ENCODE measurements at places on chromosomes 11 and 22.
A peak's percentile ranks its signal among the peaks of the same experiment; 100 is the strongest.

GRCh38 chr11:62856333-62856895 is 17.0 kb upstream of the WDR74 start:
- no peaks in the 10 kb centered on the region for H3K27me3 ChIP-seq
- H3K4me1 ChIP-seq = peaks cover 8% of the 10 kb centered on the region
- H3K36me3 ChIP-seq = peaks cover 9% of the 10 kb centered on the region
- peak overlapping the region; percentile 69 for H3K4me3 ChIP-seq
- peak overlapping the region; percentile 11 for H3K27ac ChIP-seq

DNA sequence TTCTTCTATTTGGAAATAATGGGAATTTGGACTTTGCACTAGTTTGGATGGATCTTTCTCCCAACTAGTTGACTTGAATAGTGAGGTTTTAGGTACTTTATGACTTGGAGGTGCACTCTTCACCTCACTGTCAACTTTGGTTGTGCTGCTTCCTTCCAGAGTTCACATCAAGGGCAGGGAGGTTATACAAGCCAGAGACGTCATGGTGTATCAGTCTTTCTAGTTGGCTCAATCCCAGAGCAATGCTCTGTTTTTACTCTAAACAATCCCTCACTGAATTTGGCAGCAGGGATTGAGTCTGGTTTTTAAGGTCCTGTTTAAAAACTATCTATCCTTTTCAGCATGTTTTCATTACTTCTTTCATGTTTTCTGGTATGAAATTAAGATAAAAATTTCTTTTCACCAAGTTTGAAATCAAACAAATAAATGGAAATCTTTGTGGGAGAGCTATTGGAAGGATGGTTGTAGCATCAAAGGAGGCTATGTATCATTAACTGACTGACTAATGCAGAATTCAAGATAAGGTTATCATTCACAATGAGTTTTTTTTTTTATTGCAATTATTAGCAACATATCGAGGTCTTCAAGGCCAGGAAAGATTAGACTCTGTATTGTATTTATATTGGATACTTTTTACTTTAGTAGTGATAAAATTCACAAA is 28.0 kb upstream of the ZBED5 start:
- no peaks in the 10 kb centered on the region for H3K36me3 ChIP-seq
- no peak overlapping the region for H3K27ac ChIP-seq
- H3K4me3 ChIP-seq = no peak overlapping the region

GRCh38 chr11:9148035-9148434 is 56.6 kb upstream of the SCUBE2 start:
- H3K4me3 ChIP-seq = no peak overlapping the region
- no peaks in the 10 kb centered on the region for H3K27me3 ChIP-seq
- H3K36me3 ChIP-seq = peaks cover 91% of the 10 kb centered on the region
- peaks cover 2% of the 10 kb centered on the region for H3K4me1 ChIP-seq
- no peak overlapping the region for H3K27ac ChIP-seq

DNA sequence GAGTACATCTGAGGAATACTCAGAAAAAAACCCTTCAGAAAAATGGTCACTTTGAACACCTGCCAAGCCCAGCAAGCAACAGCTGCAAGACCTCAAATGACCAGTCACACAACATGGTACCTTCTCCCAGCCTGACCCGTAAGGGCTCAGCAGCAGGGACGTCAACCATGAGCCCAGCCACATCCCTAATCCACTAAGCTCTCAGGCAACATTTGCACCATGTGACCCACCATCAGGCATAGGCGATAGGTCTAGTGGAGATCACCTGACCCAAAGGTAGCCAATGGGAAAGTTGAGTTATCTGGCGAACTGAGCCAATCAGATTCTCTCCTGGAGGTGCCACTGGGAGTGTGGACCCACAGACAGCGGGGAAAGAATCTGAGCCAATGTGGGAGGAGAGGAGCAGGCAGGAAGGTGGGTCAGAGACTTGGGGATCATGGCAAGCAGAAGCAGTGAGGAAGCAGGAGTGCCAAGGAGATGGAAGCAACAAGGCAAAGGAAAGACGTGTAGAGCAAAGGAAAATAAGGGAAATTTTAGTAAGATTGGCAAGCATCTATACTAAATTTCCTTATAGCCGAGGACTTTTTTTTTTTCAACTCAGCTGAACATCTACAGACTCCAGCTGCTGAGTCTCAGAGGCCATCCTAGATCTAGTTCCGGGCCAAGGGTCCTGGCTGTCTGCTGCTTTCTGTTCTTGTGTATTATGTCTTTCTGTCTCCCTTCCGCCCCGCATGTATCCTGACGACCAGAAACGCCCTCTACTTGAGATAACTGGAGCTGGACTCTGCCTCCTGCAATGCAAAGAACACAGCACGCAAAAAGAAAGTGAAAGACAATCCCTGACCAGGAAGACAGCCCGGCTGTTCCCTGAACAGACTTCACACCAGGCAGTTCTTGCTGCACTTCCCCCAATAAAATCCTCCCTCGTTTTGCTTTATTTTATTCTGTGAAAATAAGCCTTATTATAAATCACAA is 11.0 kb upstream of the PLAAT2 start:
- no peaks in the 10 kb centered on the region for H3K36me3 ChIP-seq
- H3K4me3 ChIP-seq = no peak overlapping the region
- H3K27me3 ChIP-seq = no peaks in the 10 kb centered on the region
- H3K4me1 ChIP-seq = no peaks in the 10 kb centered on the region

GRCh38 chr11:114073007-114073827 is 13.7 kb downstream of the ZBTB16 start:
- peaks cover 51% of the 10 kb centered on the region for H3K27me3 ChIP-seq
- no peaks in the 10 kb centered on the region for H3K4me1 ChIP-seq
- no peak overlapping the region for H3K4me3 ChIP-seq
- no peak for DNase-seq
- H3K27ac ChIP-seq = no peak overlapping the region

- peaks cover 2% of the 10 kb centered on the region for H3K4me1 ChIP-seq
- H3K4me3 ChIP-seq = peak overlapping the region; percentile 93
- no peaks in the 10 kb centered on the region for H3K36me3 ChIP-seq
- no peaks in the 10 kb centered on the region for H3K27me3 ChIP-seq
Measured at GRCh38 chr11:11841116-11841722, 553 bp upstream of the USP47 start.

DNA sequence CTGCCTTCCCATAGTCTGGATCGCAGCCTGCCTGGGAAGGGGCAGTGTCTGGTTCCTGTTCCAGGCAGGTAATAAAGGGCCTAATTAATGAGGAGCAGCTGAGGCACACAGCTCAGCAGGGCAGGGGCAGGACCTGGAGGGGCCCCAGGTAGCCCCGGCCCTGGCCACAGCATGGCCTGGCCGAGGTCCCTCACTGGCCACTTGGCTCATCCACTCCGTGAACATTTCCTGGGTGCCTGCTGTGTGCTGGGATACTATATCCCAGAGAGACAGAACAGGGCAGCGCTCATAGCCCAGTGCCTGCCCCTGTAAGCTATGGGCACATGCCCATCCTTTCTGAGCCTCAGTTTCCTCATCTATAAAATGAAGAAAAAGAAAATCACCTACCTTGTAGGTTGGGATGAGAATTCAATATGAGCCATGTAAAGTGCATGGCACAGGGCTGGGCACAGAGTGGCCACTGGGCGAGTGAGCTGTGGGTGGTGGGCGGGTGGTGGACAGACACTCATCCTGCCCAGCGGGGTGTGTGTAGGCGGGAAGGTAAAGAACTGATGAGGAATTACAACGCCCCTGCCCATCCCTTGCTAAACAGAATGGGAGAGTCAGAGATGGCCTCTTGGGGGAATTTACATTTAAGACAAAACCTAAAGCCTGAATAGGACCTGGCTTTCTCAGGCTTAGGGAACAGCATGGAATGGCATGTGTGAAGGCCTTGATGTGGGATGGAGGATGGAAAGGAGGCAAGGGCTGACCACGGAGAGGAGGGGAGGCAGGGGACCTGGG is 9.2 kb downstream of the MYRF start:
- no peak overlapping the region for H3K27ac ChIP-seq
- no peak overlapping the region for H3K4me3 ChIP-seq
- DNase-seq = no peak
- H3K27me3 ChIP-seq = no peaks in the 10 kb centered on the region
- H3K36me3 ChIP-seq = peaks cover 15% of the 10 kb centered on the region

DNA sequence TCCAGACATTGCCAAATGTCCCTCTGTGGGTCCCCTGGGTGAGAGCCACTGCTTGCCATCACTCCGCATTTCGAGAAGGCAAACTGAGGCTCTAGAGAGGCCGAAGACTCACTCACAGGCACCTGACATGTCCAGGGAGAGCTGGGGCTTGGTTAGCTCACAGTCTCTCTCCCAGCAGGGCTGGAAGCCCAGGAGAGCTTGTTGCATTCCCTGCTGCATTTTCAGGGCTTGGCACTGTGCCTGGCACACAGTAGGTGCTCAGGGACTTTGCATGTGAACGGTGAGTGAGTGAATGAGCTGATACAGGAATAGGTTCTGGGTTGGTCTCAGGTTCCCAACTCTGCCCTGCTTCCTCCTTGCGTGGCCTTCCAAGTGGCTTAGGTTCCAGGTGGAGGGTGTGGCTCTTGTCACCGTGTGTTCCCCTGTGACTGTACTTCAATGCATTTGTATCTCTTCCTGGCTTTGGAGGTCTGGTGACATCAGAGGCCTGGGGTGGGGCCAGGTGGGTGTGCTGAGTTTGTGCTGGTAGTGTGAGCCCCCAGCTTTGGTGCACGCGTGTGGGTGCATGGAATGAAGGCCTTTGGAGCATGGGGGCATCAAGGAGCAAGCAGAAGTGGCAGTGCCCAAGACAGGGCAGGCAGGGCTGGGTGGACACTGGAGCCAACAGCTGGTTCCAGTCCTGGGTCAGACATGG is 18.4 kb upstream of the SMIM38 start:
- H3K27ac ChIP-seq = no peak overlapping the region
- DNase-seq = no peak
